ENCODE measurements at places on chromosomes 1 and 21.

DNA sequence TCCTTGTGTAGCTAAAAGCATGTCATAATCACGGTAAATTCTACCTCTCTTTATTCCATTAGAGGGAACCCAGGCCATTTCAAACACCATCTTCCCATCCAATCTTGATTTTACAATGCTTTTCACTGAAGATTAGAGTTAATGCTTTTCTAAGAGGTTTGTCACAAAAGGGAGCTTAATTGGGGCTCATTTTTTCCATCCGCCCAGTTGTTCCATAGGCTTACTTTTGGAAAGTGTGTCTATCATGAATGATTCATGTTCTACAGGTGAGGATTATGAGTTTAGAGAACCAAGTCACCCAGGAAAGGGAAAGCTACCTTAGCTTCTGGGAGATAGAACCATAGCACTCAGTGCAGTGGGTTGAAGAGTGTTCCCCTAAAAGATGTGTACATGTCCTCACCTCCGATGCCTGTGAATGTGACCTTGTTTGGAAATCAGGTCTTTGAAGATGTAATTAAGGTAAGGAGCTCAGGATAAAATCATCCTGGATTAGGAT, 286.9 kb upstream of the RUNX1 start:
- no peak for DNase-seq

- no peak for DNase-seq
Observed at GRCh38 chr1:233599542-233600073, 14.3 kb upstream of the KCNK1 start.

- DNase-seq: peak; percentile 17
Observed at GRCh38 chr1:200154069-200154767, 126.7 kb downstream of the NR5A2 start.

- DNase-seq: no peak
Observed at GRCh38 chr1:145879775-145880174, 5.9 kb downstream of the ANKRD35 start.

DNA sequence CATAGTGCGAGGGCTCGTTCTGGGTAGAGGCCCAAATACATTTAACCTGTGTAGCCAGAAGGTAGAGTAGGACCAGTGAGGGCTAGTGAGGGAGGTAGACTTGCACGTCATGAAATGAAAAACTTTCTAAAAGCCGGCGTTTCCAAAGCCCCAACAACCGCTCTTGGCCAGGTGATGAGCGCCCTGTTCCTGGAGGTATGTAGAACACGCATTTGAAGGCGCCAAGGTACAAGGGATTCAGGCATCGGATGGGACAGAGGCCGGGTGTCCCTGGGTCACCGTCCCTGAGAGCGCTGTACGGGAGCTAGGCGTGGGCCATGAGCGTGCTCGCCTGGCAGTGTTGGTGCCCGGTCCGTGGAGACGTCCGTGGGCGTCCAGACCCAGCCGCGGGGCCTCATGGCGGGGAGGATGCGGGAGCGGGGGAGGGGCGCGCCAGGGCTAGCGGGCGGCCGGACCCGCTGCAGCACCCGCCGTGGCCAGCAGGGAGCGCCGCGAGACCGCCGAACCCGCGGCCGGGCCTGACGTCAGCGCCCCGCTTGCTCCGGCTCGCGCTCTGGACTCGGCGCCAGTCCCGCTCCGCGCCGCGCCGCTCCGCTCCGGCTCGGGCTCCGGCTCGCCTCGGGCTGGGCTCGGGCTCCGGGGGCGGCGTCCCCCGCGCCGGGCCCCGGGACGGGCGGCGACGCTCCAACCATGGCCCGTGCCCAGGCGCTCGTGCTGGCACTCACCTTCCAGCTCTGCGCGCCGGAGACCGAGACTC, at the start of gene PTPRU:
PTPRU (plus strand) TSS at position 568 of the 757 bp plus-strand sequence; CDS start at position 691, 123 bp downstream.
- peak; percentile 73 for DNase-seq
